Activated CD8-positive, alpha-beta memory T cell treated with anti-CD3 and anti-CD28 coated beads for 48 hours (primary cell): ENCODE measurements at places on chromosomes 6 and 20.

DNA sequence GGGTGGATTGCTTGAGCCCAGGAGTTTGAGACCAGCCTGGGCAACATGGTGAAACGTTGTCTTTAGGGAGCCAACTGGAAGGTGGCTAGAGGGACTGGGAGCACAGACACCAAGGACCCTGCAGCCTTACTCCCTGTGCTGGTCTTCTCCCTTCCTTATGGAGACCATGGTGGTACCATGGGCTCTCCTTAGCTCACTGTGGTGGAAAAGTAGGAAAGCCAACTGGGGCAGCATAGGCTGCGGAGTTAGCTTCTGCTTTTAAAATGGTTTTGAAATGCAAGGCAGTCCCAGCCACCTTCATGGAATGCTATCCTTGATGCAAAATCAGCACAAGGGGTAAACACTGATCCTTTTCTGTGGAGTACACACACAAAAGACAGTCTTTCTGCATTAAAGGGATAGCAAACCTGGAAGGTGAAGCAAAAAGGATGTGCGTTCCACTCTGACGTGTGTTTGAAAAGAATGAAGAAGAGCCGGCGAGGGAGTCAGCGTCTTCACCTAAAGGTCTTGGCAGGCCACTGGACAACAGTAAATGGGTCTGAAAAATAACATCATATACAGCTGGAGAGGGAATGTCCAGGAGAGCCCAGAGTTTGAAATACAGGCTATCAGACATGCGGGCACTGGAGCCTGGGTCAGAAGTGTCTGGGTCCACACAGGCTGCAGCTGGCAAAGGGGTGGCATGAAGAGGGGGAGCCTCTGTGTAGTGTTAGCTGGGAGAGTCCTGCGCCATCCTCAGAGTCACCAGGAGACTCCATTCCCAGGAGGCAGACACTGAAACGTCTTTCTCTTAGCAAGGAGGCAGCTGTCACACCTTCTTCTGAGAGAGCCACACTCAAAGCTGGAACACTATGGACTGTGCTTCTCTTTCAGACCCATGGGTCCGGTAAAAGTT, 58.5 kb downstream of the GPR6 start:
- no peak for DNase-seq

DNA sequence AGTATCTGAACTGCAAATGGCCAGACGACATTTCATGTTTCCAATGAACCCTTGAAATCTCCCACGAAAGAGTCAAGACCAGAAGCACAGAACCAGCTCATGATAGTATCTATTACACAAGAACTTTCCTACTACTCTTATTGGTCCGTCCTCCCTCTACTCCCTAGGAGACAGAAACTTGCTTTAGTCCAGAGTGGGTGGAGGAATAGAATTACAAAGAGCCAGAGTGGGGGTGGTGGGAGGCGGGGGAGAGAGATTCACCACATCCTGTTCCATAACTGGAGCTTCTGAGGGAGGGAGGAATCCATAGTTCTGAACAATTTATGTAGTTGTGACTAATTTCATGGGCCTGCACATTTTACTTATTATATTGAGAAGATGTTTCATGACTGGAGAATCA, 18.5 kb upstream of the WFDC10A start:
- peak; percentile 14 for DNase-seq

DNA sequence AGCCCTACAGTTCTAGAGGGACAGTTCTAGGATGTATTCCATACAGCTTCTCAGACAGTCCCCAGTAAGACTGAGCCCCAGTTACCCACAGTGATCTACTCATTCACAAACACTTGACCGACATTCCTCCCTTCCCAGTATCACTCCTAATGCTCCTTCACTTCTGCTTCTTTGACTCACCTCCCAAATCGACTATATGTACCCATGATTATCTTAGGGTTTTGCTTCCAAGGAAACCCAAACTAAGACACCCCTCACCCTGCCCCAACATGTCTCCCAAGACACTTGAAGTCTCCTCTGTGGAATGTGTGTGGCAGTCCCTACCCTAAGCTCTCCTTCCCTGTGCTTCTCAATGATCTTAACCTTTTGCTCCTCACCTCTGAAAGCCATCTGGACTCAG, 23.6 kb upstream of the TGM6 start:
- no peak for DNase-seq

DNA sequence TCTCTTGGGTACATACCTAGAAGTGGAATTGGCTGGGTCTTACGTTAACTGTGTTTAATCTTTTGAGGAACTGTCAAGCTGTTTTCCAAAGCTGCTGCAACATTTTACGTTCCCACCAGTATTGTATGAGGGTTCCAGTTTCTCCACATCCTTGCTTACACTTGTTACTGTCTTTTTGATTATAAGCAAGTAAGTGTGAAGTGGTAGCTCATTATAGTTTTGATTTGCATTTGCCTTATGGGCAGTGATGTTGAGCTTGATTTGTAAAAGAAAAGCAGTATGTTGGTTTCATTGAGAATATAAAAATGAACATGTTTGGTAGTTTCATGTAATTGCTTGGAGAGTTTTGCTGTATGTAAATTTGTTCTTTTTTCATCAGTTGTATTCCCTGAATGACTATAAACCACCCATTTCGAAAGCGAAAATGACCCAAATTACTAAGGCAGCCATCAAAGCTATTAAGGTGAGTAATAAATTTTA, 40.4 kb downstream of the SCAF8 start:
- no peak for DNase-seq

DNA sequence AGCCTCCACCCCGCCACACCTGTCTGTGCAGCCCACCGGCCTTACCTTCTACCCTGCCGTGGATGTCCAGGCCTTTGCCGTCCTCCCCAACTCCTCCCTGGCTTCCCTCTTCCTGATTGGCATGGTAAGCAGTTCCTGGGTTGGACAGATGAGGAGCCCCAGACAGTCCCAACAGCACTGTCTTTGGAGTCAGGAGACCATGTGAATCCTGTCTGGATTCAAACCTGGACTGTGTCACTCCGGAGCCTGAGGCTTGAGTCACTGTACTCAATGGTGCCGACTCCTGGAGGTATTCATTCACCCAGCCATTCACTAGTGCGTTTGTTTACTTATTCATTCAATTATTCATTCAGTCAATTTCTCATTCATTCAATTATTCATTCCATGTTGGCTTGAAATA, 20.0 kb upstream of the LBP start:
- DNase-seq: no peak

GRCh38 chr6:5080574-5080973, 4.6 kb upstream of the PPP1R3G start:
- DNase-seq: no peak

GRCh38 chr6:52365866-52366540, 4.1 kb downstream of the PAQR8 start:
- no peak for DNase-seq

GRCh38 chr6:158717341-158718330, 67.8 kb downstream of the SYTL3 start:
- DNase-seq: no peak

GRCh38 chr20:61435184-61435822, 183.2 kb downstream of the CDH4 start:
- no peak for DNase-seq

GRCh38 chr6:136961848-136962247, 39.7 kb downstream of the SLC35D3 start:
- DNase-seq: no peak

GRCh38 chr6:6795393-6795792, 206.9 kb downstream of the LY86 start:
- DNase-seq: no peak

DNA sequence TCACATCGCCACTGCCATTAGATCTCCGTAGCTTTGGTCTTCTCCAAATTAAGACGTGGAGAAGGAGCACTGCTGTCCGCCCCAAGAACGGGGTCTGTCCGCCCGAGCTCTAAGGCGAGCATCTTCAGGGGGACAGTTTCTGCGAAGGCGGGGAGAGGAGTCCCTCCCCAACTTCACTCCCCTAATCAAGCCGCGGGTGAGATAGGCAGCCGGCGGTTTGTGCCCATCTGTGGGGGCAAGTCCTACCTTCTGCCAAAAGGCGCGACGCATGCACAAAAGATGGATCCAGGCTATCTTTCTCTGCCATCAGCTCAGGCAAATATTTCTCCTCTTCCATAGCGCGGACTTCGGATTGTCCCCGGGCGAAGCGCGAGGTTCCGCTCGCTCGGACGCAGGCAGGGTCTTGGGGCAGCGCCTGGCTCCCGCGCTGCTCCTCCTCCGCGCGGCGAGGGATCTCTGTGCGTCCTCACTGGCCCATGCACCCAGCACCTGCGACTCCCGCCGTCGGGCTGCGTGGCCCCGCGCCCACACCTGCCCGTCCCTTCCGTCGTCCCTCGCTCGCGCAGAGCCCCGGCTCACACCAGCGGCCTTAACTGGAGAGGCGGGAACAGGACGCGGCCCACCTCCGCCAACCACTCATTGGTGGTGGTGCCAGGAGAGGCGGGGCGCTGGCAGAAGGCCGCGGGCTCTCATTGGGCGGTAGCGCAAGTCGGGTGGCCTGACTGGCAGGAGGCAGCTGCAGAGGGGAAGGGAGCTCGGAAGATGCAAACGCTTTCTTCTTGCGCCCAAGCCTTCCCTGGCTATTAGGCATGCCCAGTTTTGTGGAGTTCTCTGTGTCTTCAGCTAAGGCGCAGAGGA, at the start of gene KHDRBS2:
Gene KHDRBS2 (minus strand): TSS at position 614 of the 858 bp plus-strand sequence.
- DNase-seq: no peak

DNA sequence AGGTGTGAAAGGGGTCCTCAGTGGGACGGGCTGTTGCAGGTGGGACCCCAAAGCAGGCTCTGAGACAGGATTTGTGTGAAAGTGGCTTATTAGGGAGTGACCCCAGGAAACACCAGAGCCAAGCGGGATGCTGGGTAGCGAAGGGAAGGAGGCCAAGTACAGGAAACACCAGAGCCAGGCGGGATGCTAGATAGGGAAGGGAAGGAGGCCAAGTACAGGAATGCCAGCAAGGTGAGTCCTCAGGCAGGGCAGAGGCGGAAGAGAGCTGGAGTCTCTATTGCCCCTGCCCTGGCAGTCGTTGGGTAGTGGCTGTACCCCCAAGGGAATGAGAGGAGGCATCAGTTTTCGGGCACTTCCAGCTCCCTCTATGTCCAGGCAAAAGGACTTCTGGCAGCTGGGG, 30.5 kb upstream of the TGM2 start:
- DNase-seq: no peak

DNA sequence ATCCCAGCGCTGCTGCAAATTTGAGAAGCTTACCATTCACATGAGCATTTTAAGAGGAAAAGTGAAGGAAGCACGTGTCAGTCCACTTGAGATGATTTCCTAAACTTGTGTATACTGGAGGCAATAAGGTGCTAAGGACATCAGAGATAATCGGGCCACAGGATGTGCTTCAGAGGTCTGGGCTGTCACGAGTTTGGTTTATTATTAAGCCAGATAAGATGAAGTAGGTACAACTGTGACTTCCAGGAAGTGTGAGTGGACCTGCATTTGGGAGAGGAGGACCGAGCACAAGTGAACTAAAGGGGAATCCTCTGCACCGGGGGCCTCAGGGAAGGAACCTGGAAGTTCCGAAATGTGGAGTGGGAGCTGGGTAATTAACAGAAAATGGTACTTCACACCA, 1.4 kb downstream of the SAMD5 start:
- no peak for DNase-seq
